ENCODE measurements at places on chromosomes 1 and 21.

- no peak for DNase-seq
Measured at GRCh38 chr1:36203554-36204346, 20.5 kb upstream of the THRAP3 start.

GRCh38 chr1:2230781-2231531 lies 2.8 kb downstream of the SKI start:
- DNase-seq: peak; percentile 39

- no peak for DNase-seq
Measured at GRCh38 chr21:45887788-45888187, 93.8 kb upstream of the COL6A1 start.

DNA sequence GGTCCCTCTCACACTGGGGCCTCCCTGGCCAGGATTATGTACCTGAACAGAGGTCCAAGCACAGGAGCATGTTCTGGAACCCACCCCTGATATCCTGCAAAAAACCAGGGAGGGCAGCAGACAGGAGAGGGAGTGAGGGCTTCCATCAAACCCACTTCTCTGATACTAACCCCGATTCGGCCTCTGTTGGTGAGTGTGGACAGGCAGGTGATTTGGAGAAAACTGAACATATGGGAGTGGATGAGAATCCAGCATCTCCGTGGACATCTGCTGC lies 215.3 kb downstream of the MATN1 start:
- DNase-seq: no peak

GRCh38 chr21:42525676-42526378 lies 12.2 kb downstream of the SLC37A1 start:
- no peak for DNase-seq

- no peak for DNase-seq
Measured at GRCh38 chr1:14970115-14970798, 183.3 kb upstream of the TMEM51 start.

DNA sequence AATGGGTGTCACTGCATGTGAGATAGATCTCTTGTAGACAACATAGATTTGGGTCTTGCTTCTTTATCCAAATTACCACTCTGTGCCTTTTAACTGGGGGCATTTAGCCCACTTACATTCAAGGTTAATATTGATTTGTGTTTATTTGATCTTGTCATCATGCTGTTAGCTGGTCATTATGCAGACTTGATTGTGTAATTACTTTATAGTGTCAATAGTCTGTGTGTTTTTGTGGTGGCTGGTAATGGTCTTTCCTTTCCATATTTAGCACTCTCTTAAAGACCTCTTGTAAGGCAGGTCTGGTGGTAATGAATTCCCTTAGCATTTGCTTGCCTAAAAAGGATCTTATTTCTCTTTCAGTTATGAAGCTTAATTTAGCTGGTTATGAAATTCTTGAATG lies 29.6 kb downstream of the ZNF691 start:
- no peak for DNase-seq

GRCh38 chr1:111099289-111099688 lies 40.6 kb downstream of the DRAM2 start:
- DNase-seq: no peak

GRCh38 chr1:37814252-37814651 lies 6.2 kb upstream of the YRDC start:
- DNase-seq: no peak

- DNase-seq: no peak
Measured at GRCh38 chr1:230170153-230170547, 103.1 kb downstream of the GALNT2 start.

- DNase-seq: no peak
Measured at GRCh38 chr1:94218332-94218731, 19.1 kb downstream of the ARHGAP29 start.

GRCh38 chr1:89989799-89990198 lies 5.1 kb upstream of the ZNF326 start:
- DNase-seq: no peak

GRCh38 chr1:30191154-30191702 lies 532.2 kb downstream of the MATN1 start:
- peak; percentile 58 for DNase-seq
